H54 (cell line): ENCODE measurements at places on chromosomes 1 and 21.

GRCh38 chr1:13792419-13792818 is 92.4 kb downstream of the PRDM2 start:
- DNase-seq: no peak

DNA sequence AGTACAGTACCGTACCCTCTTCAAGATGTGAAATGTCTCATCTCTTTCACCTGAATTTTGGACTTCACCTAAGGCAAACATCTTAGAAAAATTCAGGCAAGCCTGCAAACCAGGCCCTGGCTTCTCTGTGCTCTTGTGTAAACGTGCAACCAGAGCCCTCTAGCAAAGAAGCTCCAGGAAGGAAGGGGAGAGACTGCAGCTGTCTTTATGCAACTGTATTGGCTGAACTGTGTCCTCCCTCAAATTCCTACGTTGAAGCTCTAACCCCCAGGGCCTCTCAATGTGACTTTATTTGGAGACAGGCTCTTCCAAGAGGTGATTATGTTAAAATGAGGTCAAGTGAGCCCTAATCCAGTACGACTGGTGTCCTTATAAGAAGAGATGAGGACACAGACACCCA is 60.3 kb downstream of the SLC45A1 start:
- DNase-seq: no peak

DNA sequence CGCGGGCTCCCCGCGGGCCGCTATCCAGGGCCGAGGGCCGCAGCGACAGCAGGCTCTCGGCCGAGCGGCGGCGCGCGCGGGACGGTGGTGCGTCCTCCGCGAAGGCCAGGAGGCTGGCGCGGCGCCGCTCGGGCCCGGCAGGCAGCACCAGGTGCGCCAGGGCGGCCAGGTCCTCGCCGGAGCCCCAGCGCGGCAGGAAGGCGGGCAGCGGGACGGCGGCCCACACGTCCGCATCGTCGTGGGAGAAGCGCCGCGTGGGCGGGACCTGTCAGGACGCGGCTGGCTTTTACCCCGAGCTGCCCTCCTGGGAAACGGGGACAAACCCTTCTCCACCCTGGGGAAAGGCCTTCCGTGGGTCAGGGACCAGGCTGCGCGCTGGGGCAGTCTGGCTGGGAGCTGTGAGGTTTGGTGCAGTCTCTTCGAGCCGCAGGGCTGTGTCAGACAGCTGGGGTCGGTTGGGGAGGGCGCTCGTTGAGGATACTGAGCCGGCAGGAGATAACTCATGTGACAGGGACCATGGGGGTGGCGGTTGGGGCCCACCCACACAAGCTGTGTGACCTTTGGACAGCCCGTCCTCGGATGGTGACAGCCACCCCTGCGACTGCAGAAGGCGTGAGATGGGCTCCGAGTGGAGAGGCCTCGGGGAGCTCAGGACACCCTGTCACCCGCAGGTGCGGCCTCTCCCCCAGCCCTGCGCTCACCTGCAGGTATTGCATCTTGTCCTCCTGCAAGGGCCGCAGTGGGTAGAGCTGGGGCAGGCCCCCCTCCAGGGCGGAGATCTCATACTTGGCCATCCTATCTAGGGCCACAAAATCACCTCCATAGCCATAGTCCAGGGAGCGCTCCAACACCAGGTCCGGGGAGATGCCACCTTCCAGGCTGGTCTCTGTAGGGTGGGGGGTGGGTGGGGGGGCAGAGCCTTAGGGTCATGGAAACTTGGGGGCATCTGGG is 6.0 kb downstream of the HES3 start:
- DNase-seq: no peak

DNA sequence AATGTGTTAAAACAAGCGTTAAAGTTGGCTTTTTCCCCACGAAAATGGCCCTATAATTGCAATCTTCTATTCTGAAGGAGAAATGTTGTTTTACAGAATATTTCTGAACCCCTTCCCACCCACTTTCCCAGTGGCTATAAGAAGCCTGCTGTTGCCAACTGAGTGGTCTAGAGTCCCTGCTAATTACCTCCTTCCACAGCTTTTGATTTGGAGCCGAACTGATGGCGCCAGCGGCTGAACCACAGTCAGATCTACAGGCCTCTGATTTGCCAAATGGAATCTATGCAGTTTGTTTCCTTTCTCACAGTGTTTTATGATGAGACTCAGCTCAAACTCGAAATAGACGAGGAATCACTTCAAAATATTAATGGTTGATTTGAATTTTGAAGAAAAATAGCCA is 76.0 kb upstream of the C1orf105 start:
- no peak for DNase-seq

- DNase-seq: no peak
Observed at GRCh38 chr1:197544130-197544529, 231.2 kb downstream of the DENND1B start.

DNA sequence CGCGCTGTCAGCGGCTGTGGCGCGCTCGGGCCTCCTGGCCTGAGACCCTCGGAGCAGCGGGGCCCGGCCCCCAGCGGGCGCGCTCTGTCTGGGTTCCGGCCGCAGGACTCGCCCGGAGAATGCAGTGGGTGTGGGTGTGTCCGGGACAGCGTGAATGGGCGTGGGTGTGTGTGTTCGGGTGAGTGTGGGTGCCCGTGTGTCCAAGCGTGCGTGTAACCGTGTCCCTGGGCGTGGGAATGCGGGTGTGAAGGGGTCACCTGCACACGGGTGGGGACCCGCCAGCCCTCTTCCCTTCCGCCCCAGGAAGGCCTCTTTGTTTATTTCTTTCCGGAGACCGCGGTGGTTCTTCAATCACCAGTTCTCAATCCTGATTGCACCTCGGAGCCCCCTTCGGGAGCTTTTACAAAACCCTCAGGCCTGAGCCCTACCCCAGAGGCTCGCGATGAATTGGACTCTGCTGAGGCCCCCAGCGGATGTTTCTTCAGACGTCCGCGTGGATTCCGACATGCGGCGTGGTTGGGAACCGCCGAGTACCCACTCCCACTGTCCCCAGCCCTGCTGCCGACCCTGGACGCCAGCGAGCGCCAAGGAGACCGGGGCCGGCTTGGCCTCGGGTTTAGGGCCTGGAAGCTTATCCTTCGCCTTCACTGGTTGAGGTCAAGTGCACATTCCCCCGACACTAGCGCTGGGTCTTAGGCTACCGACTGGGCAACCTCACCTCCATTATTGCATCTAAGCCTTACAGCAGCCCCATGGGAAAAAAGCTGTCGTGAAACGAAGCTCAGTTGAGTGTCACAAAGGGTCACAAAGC is 19.3 kb downstream of the SERTAD4 start:
- no peak for DNase-seq

- DNase-seq: no peak
Observed at GRCh38 chr1:230123280-230124185, 56.5 kb downstream of the GALNT2 start.

DNA sequence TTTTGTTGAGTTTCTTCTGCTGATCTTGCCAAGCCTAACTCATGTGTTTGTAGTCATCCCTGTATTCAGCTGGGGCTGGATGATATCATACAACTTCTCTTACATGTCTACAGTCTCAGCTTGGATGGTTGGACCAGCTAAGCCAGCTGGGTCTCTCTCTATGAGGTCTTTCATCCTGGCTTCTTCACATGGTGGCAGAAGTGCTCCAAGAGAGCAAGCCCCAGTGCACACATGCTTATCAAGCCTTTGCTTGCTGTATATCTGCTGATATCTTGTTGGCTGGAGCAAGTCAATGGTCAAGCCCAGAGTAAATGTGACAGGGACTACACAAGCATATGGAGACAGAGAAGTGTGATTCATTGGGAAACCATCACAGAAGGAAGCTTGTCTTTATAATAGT is 29.2 kb upstream of the SLC44A5 start:
- DNase-seq: no peak
